ENCODE measurements at places on chromosomes 6 and 20. TPM values are rescaled to one million over a fixed set of nuclear protein-coding genes. Genes with fewer than 3 reads are reported as not detected.

HCRTR2 gene
- total RNA-seq, result 0.27 TPM

RAB44 gene
- 0.09 TPM for total RNA-seq

PREX1 gene
- total RNA-seq, result 60.7 TPM

SLC17A1 gene
- total RNA-seq, result not detected

TDRD6 gene
- total RNA-seq, result 2.5 TPM

FRS3 gene
- 2.3 TPM for total RNA-seq

GPR6 gene
- 0.08 TPM for total RNA-seq
